Chondrocyte (in vitro differentiated cells): ENCODE measurements at places on chromosomes 12 and 14.

- DNase-seq: no peak
Observed at GRCh38 chr12:27534060-27534764, 10.2 kb downstream of the PPFIBP1 start.

DNA sequence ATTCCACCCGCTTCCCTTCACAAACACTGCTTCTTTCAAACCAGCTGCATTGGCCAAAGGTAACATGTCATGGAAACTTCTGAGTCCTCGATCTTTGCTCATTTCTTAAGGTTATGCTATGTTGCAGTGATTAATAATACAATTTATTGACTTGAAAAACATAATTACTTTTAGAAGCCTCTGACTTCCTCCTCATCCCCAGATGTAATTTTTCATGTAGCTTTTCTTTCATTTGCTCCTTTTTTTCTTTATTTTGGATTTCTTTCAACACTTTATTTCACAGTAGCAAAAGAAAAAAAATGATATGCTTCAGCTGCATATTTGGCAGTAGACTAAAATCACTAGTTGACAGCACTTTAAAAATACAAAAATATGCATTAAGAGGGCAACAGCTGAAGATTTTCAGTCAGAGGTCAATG lies 116.2 kb downstream of the LRRIQ1 start:
- no peak for DNase-seq

DNA sequence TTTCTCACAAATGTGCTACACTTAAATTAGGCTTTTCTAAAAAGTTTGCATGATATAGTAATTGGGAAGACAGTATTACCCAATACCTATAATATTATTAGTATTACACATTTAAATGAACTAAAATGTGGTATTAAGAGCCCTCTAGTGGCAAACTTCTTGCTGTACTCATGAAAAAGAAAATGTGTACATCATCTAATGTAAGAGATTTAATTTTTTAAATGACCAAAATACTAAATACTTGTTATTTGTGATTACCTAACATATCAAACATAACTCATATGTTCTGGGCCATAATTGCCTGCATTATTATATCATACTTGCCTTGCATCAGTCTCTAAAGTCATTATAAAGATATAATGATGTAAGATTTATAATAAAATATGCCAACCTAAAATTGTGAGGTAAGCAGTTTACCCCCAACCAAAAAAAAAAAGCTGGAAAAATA lies 64.2 kb downstream of the DNAI7 start:
- DNase-seq: no peak

- DNase-seq: no peak
Observed at GRCh38 chr12:52494518-52494917, 1.5 kb upstream of the KRT6A start.

DNA sequence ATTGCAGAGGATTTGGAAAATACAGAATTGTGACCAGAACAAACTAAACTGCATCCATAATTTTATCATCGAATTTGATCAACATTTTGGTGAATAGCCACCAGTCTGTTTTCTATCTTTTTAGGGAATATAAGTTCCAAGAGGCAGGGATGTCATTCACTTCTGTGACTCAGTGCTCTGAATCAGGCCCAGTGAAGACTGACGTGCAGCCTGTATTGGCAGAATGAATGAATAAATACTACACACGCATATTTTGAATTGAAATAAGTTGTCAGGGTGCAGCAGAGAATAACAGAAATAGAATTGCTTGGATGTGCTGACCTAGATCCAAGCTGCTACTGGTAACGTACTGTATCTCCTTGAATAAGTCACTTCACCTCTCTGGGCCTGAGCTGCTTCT lies 1.3 kb upstream of the EMP1 start:
- no peak for DNase-seq

- no peak for DNase-seq
Observed at GRCh38 chr14:94175747-94176146, 1.6 kb downstream of the PPP4R4 start.

- no peak for DNase-seq
Observed at GRCh38 chr12:52699960-52700359, 3.4 kb downstream of the KRT77 start.

DNA sequence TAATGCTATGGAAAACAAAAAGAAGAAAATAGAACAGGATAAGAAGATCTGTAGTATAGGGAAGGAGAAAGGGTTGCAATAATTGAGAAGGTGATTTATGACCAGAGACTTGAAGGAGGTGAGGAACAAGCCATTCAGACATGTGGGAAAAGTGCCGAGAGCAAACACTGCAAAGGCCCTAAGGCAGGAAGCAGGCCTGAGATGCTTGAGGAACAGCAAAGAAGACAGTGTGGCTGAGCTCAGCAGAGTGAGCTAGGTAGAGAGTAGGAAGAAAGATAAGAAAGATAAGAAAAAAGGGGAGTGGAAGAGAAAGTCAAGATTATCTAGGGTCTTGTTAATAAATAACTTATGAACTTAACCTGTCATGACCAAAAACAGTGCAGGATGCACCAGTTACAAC lies 671.8 kb downstream of the RPS29 start:
- DNase-seq: no peak

DNA sequence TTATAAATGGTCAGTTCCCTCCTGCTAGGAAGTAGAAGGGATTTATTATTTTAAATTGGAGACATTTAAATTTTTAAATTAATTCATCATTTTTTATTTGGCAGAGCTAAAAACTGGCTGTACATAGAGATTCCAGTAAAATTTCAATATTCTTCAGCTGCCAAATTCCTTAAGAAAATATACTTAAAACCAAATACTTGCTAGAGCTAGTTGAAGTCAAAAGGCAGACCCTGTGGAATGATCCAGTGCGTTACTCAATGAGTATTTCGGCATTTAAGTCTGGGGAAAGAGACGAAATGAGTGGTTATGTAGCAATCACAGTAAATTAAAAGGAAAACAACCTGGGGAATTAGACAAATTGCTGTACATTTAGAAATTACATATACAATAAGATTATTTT lies 1104.7 kb downstream of the SLC6A15 start:
- DNase-seq: no peak

DNA sequence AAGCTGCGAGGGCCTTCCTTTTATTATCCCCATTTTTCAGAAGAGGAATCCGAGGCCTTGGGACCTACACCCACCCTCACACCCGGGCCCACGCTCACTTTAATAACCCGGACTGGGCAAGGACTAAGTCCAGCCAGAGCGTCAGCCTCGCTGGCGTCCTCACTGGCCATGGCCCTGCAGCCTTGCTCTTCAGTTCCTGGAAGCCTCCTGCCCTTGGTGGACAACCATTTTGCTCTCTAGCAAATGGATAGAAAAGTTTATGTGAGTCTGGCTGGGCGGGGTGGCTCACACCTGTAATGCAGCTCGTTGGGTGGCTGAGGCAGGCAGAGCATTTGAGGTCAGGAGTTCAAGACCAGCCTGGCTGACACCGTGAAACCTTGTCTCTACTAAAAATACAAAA lies 9.8 kb downstream of the RTL1 start:
- peak; percentile 46 for DNase-seq

GRCh38 chr14:59308673-59309072 lies 120.2 kb downstream of the DAAM1 start:
- no peak for DNase-seq

- DNase-seq: no peak
Observed at GRCh38 chr12:88518863-88519403, 61.3 kb downstream of the KITLG start.

- no peak for DNase-seq
Observed at GRCh38 chr14:90402016-90402415, 5.2 kb downstream of the CALM1 start.

DNA sequence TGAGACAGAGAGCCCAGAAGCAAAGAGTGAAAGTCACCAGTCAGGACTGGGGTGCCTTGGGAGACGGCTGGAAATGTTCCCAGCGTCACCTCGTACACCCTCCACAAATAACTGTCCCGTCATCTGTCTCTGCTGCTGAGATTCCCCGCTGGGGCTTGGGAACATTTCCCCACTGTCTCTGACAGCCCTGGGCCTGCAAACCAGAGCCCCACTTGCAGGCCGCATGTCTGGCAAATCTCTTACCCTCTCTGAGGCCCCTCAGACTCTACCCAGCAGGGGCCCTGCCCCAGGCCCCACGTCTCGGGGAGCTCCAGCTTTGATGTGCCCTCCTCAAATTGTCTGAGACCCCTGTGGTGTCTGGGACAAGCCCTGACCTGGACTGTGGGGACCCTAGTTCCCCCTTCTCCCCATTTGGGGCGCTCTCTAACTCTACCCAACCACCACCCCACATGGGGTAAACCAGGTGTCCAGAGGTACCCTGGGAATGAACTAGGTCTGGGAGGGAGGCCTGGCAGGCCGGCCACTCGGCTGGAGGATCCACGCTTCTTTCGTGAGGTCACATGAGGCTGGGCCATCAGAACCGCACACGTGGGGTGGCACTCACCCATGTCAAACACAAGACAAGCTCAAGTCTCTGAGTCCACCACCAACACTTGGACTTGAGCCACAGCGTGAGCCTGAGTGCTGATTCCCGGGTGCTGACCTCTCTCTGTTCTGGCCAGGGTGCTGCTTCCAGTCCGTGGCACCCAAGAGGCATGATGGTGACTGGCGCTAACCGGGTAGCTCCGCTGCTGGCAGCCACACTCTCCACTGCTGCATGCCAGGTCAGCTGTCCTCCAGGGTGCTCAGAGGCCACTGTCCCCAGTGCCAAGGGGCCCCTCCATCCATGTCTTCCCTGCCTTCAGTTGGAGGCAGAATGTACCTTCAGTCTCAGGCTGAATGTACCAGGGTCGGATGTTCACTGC lies 59.8 kb downstream of the DIO3 start:
- DNase-seq: no peak

DNA sequence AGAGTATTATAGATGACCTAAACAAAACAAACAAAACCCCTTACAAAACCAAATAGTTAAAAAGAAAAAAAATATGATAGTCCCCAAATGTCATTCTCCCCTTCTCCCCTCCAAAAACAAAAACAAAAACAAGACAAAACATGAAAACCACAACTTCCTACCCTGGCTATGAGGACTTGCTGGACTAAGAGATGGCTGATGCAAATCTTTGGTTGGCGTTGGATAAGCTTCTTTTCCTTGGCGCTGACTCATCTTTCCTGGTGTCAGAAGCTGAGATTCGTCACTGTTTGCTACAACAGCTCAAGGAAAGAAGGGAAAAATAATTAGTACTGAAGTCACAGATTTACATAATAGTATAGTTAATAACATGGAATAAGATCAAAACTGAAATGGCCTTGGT lies 102.5 kb upstream of the BBS10 start:
- DNase-seq: no peak

DNA sequence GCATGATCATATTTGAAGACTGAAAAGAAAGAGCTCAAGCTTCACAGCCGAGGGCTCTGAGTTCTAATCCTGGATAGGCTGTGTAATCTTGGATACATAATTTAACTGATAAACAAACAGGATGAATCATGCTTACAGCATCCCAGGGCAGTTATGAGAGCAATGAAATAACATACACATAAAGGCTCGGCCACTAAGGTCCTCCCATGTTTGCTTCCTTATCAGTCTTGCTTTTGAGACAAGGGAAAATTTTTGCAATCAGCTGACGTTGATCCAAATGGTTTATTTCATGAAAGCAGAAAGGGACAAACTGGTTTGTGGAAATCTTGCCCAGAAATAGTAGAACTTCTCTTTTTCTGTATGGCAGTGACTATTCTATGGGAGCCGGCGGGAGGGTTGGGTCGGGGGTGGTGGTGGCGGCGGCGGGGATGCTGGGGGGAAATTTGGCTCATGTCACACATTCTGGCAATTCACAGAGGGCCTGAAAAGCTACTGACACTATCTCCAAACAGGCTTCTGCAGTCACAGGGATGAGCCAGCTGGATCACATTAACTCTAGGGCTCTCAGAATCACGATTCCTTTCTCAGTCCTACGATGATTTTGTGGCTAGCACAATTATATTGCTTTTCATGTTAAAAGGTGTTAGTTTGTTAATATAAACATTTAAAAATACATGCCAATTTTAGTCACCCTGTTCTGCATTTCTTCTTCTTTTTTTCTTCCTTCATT lies 124.5 kb downstream of the SLC8A3 start:
- no peak for DNase-seq

DNA sequence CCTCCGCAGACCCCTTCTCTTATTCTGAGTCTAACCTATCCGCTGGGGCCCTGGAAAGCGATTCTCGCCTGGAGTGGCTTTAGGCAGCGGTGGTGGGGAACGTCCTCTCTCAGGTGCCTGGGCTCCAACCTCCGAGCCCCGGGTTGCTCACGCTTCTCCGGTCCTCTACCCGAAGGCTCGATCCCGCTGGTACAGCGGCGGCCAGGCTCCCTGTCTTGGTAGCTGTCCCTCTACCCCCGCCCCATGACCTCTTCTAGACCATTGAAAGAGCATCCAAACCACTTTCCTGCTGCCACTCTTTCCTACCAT lies 505 bp upstream of the HEBP1 start:
- DNase-seq: no peak

DNA sequence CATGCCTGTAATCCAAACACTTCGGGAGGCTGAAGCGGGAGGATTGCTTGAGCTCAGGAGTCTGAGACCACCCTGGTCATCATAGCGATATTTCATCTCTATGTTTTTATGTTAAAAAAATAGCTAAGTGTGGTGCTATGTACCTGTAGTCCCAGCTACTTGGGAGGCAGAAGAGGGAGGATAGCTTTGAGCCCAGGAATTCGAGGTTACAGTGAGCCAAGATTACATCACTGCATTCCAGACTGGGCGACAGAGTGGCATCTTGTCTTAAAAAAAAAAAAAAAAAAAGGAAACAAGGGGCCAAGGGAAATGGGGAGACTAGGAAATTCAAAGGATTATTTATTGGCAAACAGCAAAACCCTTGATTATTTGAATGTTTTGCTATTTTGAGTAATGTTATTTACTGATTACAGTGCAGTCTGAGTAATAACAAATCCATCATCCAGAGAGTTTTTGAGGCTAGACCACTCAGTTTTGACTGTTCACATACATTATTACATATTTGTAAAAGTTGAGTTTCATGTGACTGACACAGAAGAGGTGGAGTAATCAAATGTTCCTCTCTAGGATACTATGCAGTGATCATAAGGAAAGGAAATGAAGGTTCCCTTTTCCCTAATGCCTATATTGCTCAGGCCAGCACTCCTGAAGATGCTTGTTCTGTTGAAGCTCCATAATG lies 40.8 kb downstream of the PRKCH start:
- no peak for DNase-seq

- no peak for DNase-seq
Observed at GRCh38 chr12:123617580-123617979, 15.7 kb downstream of the DDX55 start.

DNA sequence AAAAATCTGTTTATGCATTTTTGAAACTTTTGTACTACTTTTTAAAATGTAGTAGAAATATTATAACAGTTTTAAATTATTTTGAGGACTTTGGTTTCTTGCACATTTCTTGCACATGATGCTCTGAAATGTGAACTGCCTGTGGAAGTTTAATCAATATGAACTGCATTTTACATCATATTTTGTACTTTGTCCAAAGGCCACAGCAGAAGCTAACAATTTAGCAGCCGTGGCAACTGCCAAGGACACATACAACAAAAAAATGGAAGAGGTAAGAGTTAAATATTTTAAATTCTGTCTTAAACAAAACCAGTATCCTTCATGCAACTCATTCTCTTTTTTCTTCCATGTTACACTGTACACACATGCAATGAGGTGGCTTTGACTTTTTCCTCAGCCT lies 45.1 kb downstream of the SAV1 start:
- DNase-seq: no peak

- DNase-seq: no peak
Observed at GRCh38 chr12:74527491-74527890, 10.1 kb upstream of the ATXN7L3B start.
